ENCODE measurements at places on chromosomes 4 and X.

GRCh38 chr4:125750399-125750798 lies 435.6 kb downstream of the FAT4 start:
- DNase-seq = no peak

GRCh38 chrX:2690856-2691542 lies at the start of gene CD99:
CD99 (plus strand) TSS chrX:2691295; CDS start chrX:2691361, 66 bp downstream.
- DNase-seq = no peak

GRCh38 chr4:95869961-95870500 lies 30.1 kb downstream of the PDHA2 start:
- no peak for DNase-seq

- no peak for DNase-seq
Observed at GRCh38 chr4:164946810-164947209, 30.6 kb downstream of the TRIM61 start.

GRCh38 chrX:32937043-32937442 lies 274.3 kb downstream of the DMD start:
- DNase-seq = no peak

DNA sequence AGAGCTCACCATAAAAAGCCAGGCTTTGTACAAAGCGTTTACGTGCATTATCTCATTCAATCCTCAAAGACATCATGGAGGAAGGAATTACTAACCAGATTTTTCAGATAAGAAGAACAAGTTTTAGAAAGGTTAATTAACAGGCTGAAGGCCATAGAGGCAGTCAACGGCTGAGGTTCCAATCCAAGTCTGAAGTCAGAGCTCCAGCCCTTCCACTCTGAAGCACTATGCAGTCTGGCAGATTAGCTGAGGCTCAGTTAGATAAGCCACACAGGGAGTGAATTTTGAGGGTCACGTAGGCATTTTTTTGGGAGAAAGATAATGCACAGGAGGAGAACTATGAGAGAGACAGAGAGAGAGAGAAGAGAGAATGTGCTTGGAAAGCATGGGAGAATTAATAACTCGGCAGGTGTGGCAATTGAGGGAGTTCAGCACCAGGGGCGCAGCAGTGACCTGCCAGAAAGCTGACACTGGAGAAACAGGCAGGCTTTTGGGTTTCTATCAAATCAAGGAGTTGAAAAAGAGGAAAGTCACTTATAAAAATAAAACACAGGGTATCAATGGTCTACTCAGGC lies 116.5 kb upstream of the NAP1L5 start:
- DNase-seq = no peak

- no peak for DNase-seq
Observed at GRCh38 chrX:13346646-13347045, 26.8 kb upstream of the ATXN3L start.

DNA sequence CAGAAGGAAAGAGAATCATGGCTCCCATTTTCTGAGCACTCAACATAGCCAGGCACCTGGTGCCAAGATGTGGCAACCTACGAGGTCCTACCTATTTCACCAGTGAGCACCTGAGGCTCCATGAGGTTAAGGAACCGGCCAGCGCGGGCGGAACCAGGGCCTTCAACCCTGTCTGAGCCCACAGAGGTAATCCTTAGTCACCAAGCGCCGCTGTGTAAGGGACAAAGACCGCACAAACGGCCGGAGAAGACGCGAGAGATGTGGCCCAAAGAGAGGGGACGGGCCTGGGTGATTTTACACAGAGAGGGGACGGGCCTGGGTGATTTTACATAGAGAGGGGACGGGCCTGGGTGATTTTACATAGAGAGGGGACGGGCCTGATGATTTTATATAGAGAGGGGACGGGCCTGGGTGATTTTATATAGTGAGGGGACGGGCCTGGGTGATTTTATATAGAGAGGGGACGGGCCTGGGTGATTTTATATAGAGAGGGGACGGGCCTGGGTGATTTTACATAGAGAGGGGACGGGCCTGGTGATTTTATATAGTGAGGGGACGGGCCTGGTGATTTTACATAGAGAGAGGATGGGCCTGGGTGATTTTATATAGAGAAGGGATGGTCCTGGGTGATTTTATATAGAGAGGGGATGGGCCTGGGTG lies 114.2 kb downstream of the SMIM20 start:
- DNase-seq = no peak

DNA sequence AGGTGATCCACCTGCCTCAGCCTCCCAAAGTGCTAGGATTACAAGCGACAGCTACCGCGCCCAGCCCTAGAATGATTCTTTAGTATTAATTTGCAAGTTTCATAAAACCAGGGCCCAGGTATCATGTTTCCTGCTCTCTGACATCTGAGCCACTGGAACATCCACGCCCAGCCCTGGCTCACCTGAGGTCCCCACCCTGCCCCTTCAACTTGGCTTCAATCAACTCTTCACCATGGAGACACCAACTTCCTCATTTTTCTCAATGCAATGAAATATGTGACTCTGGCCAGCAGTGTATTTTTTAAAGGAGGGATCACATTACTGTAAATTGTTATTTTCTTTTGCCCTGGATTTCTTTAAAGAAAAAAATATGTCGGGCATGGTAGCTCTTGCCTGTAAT lies 3.9 kb downstream of the PRSS12 start:
- DNase-seq = no peak

DNA sequence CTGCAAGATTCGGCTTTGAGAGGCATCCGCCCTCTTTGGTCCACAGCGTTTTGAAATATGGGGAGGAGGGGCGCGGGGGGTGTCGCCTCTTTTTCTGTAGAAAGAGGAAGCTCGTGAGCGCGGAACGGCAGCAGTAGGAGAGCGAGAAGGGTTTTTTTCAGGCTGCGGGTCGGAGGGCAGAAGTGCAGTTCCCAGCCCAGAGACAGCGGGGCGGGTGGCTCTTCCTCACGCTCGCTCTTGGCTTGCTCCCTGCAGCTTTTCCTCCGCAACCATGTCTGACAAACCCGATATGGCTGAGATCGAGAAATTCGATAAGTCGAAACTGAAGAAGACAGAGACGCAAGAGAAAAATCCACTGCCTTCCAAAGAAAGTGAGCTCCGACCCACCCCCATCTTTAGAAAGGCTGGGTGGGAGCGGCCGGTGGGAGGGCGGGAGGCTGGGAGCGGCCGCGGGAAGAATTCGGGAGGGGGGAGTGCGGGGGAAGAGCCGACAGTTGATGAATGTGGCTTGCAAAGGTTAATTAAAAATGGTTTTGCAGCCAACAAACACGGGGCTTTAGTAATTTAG lies 1.2 kb downstream of the TMSB4X start:
- DNase-seq = no peak

DNA sequence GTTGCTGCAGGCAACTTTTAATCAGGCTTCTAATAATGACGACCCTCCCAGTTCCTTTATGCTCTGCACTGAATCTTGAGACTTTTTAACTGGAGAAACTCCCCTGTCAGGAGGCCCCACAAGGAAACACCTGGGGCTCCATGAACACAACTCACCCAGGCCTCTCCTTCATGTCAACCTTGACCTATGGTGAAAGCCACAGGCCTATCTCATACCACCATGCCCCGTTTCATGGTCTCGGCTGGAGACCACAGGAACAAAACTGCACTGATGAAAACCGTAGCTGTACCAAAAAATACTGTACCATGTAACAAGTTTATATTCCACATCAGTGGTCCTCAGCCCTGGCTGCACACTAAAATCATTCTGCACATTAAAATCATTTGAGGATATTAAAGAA lies 57.0 kb downstream of the ZNF827 start:
- no peak for DNase-seq

GRCh38 chr4:121070696-121071639 lies 1.4 kb downstream of the NDNF start:
- peak; percentile 8 for DNase-seq

GRCh38 chrX:13334491-13334890 lies 14.6 kb upstream of the ATXN3L start:
- DNase-seq = no peak

GRCh38 chr4:128346054-128346716 lies 58.6 kb upstream of the PGRMC2 start:
- no peak for DNase-seq

DNA sequence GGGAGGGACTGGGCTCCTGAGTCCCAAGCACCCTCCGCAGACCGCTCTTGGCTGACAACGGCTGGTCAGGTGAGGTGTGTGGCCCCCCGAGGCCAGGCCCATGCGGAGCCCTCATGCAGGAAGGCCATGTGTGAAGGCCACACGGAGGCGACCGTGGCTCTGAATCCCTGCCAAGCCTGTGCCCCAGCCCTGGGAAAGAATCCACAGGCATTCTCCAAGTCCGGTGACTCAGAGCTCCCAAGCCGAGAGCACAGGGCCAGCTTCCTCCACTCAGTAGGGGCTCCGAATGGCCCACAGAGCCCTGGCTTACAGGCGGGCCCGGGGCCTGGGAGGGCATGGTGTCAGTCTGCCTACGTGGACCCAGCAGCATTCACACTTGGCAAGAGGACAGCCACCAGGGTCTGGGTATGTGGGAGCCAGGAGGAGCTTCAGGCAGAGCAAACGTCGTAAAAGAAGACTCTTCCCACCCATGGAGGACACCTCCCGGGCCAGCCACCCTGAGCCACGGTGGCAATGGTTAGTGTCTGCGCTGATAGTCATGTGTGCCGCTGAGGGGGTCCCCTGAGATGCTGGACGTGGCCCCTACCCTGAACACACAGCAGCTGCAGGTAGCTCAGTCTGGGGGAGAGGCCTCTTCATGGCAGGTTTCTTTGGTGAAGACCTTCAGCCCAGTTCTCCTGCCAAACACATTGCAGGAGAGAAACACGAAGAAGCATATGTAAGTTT lies 105.7 kb downstream of the PSAPL1 start:
- DNase-seq = peak; percentile 76

DNA sequence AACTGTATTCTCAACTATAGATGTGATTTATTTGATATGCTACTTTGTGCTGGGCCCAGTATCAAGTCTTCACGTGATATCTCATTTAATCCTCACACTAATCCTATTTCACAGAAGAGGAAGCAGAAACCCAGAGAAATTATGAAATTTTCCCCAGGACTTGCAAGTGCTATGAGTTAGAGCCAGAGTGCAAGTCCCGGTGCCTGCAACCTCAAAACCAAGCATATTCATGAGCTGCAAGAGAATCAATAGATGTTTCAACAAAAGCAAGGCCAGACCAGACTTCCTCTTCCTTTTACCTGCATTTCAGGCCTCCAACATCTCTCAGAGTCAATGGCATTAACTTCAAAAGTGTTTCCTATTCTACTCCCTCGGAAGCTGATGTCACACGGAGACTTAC lies 92.2 kb upstream of the GATB start:
- no peak for DNase-seq

GRCh38 chr4:79492148-79492547 lies 84.1 kb upstream of the GK2 start:
- no peak for DNase-seq

GRCh38 chr4:6693231-6694176 lies at the start of gene S100P:
S100P (plus strand) TSS chr4:6693878; CDS start chr4:6693933, 55 bp downstream.
- no peak for DNase-seq

- DNase-seq = no peak
Observed at GRCh38 chrX:110293658-110294057, 24.2 kb downstream of the AMMECR1 start.
